ENCODE measurements at places on chromosomes 16 and 17. TPM values are rescaled to one million over a fixed set of nuclear protein-coding genes. Genes with fewer than 3 reads are reported as not detected.
A peak's percentile ranks its signal among the peaks of the same experiment; 100 is the strongest.

- no peak overlapping the region for H3K27ac ChIP-seq
- peaks cover 35% of the 10 kb centered on the region for H3K4me1 ChIP-seq
- no peaks in the 10 kb centered on the region for H3K27me3 ChIP-seq
- DNase-seq: no peak
- H3K4me3 ChIP-seq: no peak overlapping the region
Measured at GRCh38 chr17:41529491-41529915, 1.4 kb upstream of the KRT19 start.

DNA sequence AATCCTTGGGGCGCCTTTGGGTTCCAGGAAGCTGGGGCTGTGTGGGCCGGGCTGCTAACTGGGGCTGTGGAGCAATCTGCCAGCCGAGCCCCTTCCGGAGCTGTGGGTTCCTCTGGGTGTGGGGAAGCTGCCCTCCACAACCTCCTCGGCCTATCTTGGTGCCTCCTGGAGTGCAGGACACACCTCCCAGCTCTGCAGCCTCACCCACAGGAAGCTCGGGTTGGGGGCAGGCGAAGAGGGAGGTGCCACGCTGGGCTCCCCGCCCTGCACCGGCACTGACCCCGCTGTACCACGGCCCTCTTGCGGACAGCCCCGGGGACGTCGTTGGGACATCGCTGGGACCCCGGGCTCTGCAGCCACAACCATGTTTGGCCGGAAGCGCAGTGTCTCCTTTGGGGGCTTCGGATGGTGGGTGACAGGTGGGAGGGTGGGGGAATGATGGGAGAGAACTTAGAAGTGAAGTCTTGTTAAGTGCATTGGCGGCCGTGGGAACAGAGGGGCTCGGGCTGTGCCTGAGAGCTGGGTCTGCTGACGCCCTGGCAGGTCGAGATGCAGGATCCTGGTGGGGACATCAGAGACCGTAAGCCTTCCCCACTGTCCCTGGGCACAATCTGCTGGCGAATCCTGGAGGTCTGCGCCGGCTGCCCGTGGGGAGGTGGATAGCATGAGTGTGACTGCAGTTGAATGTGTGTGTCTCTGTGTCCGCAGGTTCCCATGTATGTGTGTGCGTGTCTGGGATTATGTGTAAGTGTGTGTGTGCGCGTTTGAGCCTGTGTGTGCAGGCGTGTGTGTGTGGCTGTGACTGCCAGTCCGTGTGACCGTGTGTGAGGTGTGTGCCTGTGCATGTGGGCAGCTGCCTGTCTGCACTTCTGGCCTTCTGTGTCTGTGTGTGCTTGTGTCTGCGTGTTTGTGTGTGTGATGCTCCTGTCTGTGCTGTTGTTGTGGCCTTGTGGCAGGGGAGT, at the start of gene RAP1GAP2:
Gene RAP1GAP2 (plus strand): TSS at position 275 of the 962 bp plus-strand sequence. CDS start 90 bp downstream, at position 365.
- peak within 1 kb of the TSS; percentile 56 for H3K4me3 ChIP-seq
- no peaks in the 10 kb centered on the region for H3K27me3 ChIP-seq
- DNase-seq: no peak
- no peak within 1 kb of the TSS for H3K27ac ChIP-seq
- H3K36me3 ChIP-seq: no peaks in the 10 kb centered on the region

DNA sequence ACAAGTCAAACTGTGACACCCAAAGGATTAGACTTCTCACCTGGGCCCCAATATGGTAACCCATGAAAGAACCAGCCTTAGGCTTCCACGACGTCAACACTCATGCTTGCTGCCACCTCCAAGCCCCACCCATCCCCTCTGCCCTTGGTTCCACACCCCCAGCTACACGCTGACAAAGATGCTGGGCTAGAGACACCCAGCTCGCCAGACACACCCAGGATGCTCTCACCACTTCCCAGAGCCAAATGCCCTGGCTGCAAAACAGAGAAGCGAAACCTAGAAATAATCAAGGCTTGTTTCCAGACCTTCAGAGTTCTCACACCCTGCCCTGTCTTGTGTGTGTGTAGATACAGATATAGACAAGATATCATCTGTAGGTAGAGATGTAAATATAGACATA, 26.0 kb upstream of the ADCY9 start:
- no peaks in the 10 kb centered on the region for H3K27me3 ChIP-seq
- no peak overlapping the region for H3K27ac ChIP-seq
- H3K4me3 ChIP-seq: no peak overlapping the region
- H3K4me1 ChIP-seq: no peaks in the 10 kb centered on the region
- DNase-seq: no peak

DNA sequence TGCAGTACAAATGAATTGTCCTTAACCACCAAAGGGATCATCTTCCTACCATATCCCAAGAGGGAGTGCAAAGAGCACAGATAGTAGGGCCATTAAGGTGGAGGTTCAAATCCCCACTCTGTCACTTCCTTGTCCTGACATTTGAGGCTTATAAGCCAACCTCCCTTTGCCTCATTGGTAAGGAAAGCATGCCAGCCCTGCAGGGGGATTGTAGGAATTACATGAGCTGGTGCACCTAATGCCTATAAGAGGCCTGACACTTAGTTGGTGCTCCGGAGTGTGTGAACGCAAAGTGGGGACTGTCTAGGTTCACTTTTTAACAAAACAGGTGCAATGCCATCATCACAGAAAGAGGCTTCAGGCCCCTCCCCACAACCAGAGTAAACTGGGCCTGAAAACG, 374.4 kb downstream of the SNX29 start:
- no peak for DNase-seq
- H3K27ac ChIP-seq: no peak overlapping the region
- no peaks in the 10 kb centered on the region for H3K36me3 ChIP-seq
- no peak overlapping the region for H3K4me3 ChIP-seq
- no peaks in the 10 kb centered on the region for H3K27me3 ChIP-seq

- no peak overlapping the region for H3K4me3 ChIP-seq
- peaks cover 88% of the 10 kb centered on the region for H3K36me3 ChIP-seq
- H3K27ac ChIP-seq: no peak overlapping the region
- no peak for DNase-seq
- no peaks in the 10 kb centered on the region for H3K4me1 ChIP-seq
Measured at GRCh38 chr17:57121308-57122042, 36.4 kb downstream of the AKAP1 start.

DNA sequence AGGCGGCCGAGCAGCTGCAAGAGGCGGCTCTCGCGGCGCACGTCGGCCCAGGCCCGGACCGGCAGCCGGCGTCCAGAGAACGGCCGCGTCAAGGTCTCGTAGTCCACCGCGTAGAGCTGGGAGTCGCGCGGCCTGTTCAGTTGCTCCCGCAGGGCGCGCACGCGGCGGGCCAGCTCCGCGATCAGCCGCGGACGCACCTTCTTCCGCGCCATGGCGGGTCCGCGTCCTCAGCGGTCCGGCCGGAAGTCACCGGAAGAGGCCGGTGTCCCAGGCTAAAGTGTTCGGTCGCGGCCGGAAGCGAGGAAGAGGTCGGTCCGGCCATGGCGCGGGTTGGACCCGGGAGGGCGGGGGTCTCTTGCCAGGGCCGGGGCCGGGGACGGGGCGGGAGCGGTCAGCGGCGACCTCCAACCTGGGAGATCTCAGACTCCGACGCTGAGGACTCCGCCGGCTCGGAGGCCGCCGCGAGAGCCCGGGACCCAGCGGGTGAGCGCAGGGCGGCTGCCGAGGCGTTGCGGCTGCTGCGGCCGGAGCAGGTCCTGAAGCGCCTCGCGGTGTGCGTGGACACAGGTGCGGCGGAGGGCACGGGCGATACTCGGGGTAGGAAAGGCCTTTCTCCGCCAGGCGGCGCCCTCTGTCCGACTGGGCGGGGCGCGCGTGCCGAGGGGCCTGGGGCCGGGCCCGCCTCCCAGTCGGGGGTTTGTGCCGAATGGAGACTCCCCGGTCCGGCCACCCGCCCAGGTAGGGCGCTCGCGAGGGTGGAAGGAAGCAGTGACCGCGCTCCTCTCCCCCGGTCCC, at the start of gene MRPS34:
Gene MRPS34 (minus strand): TSS at position 227 of the 795 bp plus-strand sequence. CDS start 15 bp downstream, at position 212.
- H3K4me1 ChIP-seq: peaks cover 15% of the 10 kb centered on the region
- H3K27me3 ChIP-seq: no peaks in the 10 kb centered on the region
- peaks cover 30% of the 10 kb centered on the region for H3K36me3 ChIP-seq
- peak within 1 kb of the TSS; percentile 95 for H3K4me3 ChIP-seq

DNA sequence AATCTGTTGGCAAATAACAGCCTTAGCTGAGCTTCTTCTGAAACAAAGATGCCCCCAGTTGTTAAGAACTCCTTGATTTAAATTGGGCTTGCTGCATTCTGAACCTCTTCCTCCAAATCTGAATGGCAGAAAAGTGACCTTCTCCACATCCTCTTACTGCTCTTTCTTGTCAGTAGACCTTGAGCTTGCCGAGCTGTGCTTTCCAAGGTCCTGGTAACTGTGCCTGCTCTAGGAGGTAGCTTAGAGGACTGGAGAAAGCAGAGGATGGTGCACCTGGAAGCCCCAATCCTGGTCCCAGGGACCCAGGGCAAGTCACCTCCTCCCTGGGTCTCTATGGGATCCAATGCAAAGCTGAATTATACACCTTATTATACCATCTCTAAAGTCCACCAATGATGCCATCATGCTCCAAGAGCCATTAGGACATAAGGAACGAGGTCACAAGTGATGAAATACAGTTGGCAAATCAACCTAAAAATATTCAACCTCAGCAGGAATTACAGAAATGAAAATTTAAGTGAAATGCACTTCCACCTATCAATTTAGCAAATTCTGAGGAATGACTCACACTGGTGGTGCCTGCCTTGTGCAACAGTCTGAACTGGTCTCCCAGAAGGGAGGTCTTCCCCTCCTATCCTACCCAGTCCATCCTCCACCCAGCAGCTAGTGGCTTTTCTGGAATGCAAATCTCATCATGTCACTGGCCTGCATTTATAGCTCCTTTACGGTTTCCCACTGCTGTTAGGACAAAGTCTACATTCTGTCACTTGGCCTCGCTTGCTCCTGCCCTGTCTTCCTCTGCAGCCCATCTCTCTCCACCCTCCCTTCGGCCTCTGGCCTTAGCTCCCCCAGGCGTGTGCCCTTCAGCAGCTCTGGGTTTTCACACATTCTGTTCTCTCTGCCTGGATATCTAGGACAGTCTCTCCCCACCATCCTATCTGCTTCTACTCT, 36.6 kb downstream of the TOM1L2 start:
- no peaks in the 10 kb centered on the region for H3K27me3 ChIP-seq
- H3K4me1 ChIP-seq: peaks cover 42% of the 10 kb centered on the region
- DNase-seq: no peak
- no peaks in the 10 kb centered on the region for H3K36me3 ChIP-seq

DNA sequence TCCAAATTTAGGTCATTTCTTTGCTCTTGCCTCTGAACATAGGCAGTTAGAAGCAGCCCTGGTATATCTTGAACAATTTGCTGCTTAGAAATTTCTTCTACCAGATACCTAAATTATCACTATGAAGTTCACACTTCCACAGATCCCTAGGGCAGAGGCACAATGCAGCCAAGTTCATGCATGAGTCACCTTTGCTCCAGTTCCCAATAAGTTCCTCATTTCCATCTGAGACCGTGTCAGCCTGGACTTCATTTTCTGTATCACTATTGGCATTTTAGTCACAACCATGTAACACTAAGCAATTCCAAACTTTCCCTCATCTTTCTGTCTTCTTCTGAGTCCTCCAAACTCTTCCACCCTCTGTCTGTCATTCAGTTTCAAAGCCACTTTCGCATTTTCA, 45.0 kb downstream of the KCNJ16 start:
- DNase-seq: no peak
- H3K4me3 ChIP-seq: no peak overlapping the region
- H3K4me1 ChIP-seq: no peaks in the 10 kb centered on the region
- no peaks in the 10 kb centered on the region for H3K36me3 ChIP-seq
- H3K27me3 ChIP-seq: no peaks in the 10 kb centered on the region
- no peak overlapping the region for H3K27ac ChIP-seq

GRCh38 chr17:5364156-5364555, 55.3 kb downstream of the NUP88 start:
- no peaks in the 10 kb centered on the region for H3K4me1 ChIP-seq
- DNase-seq: no peak
- H3K27me3 ChIP-seq: no peaks in the 10 kb centered on the region
- no peak overlapping the region for H3K4me3 ChIP-seq

DNA sequence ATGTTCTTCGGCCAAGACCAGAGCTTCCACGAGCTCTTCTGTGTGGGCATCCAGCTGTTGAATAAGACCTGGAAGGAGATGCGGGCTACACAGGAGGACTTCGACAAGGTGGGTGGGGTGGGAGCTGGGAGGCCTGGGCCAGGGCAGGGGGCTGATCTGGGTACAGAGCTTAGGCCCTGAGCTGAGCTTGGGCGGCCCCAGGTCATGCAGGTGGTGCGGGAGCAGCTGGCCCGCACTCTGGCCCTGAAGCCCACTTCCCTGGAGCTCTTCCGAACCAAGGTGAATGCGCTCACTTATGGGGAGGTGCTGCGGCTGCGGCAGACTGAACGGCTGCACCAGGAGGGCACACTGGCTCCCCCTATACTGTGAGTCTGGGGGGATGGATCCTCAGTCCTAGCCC, 3.5 kb downstream of the ELMO3 start:
- H3K36me3 ChIP-seq: peaks cover 20% of the 10 kb centered on the region
- H3K27me3 ChIP-seq: no peaks in the 10 kb centered on the region
- H3K4me3 ChIP-seq: no peak overlapping the region

GRCh38 chr16:86100205-86101136, 201.5 kb downstream of the IRF8 start:
- H3K4me1 ChIP-seq: no peaks in the 10 kb centered on the region
- H3K27me3 ChIP-seq: no peaks in the 10 kb centered on the region
- H3K27ac ChIP-seq: no peak overlapping the region
- no peaks in the 10 kb centered on the region for H3K36me3 ChIP-seq
- H3K4me3 ChIP-seq: no peak overlapping the region

DNA sequence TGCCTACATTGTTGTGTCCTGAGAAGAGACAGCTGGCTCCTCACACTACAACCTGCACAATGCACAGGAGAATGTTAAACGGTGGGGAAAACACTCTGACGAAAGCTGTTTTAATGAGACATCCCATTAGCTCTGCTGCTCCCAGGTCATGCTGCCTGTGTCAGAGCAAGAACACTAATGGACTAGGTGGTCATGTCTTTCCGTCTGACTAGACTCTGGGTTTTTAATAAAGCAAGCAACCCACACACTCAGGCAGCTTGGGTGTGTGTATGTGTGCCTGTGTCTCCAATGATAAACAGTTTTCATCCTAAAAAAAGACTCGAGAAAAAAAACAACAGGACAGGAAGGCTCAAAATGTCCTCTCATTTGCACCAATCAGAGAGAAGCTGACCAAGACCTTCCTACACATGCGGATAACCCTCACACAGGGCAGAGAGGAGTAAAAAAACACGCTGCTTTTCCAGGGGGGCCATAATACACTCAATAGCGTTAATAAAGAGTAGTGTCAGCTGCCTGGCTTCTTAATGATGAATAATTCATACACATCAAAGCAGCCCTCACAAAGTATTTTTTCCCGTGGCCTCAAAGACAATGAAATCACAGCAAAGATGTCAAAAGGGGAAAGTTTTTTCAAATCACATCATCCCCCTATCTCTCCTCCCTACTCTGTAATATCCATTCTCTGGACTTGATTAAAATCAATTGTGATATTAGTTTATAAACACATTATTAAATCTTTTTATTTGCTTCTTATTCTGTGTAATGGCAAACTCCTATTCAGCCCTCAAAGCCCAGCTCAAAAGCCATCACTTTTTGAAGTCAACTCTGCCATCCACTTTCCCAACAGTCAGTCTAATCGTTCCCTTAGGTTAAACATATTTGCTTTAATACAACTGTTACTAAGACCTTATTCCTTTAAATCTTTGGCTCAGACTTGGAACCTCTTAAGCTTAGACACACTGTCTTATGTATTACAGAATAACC, 244.2 kb upstream of the CDH11 start:
- no peak overlapping the region for H3K27ac ChIP-seq
- no peak overlapping the region for H3K4me3 ChIP-seq
- no peaks in the 10 kb centered on the region for H3K27me3 ChIP-seq
- no peaks in the 10 kb centered on the region for H3K36me3 ChIP-seq
- no peaks in the 10 kb centered on the region for H3K4me1 ChIP-seq

Gene CTRB2
- 12.5 TPM for total RNA-seq

Gene STH
- total RNA-seq: not detected

Gene KRT20
- 1.8 TPM for total RNA-seq

All from thoracic aorta (tissue), 2 donors.